ENCODE measurements at places on chromosomes 7 and 10.

DNA sequence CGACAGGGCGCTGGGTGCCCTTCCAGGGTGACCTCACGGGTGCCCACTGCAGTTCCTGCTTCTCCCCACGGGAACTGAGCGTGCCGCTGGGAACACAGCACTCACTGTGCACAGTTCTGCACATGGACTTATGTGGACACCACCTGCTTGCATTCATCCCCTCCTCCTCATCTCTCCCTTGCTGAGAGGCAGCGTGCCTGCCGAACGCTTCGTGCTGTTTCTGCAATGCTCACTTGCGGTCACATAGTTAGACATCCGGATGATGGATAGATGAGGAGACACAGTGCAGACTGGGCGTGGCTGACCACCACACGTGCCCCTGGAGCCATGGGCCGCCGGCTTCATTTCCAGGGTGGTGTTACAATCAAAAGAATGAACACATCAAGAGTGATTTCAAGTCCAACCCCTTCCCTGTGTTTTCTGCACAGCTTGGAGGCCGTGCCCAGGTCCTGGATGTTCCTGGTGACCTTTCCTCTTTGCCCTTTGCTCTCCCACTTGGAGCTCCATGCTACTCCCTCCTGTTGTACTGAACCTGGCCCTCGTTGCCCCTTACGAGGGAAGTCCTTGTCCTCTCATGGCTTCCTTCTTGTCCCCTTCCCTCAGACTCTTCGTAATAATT, 119.4 kb downstream of the VIPR2 start:
- DNase-seq, result no peak

GRCh38 chr7:130628901-130629300, 39.6 kb downstream of the COPG2 start:
- DNase-seq, result no peak

DNA sequence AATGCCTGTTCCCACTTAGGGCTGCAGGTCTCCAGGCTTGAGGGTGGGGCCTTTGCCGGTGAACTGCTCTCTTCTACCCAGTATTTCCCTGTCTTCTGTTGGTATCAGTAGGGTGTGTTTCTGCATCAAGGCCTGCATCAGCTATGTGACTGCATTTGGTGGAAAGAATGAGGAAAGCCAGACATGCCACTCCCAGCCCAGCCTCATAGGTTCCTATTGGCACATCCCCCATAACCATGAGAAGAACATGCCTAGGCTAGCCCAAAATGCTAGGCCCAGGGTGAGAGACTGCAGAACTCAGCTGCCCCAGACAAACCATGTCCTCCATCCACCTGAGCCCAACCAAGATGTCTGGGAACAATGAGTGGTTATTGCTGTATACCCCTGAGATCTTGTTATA, 380.3 kb upstream of the ADARB2 start:
- DNase-seq, result no peak

DNA sequence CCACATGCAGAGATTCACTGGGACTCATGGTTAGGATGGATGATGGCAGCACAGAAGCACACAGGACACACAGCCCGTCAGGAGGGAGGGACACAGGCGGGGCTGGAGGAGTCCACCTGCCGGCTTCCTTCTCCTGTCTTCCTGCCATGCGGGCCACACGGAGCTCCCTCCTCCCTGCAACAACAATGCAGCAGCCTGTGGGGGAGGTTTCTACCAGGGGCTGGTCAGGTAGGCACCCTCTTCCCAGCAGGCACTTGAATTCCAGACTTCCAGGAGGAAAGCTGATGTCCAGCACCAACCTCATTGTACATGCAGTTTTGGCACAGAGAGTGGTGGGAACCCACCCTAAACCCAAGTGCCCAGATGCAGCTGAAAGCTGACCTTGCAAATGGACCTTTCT, 341.2 kb downstream of the GLRX3 start:
- no peak for DNase-seq

GRCh38 chr7:29563590-29564495, at the start of gene PRR15:
Gene PRR15, plus strand, starts transcription at chr7:29563835. Its CDS starts 2,495 bp downstream, at chr7:29566330.
- DNase-seq, result no peak

GRCh38 chr10:62093863-62094291, 174.8 kb downstream of the RTKN2 start:
- no peak for DNase-seq

Measured in C1 segment of cervical spinal cord (tissue), 14 donors.